Fibroblast of skin of abdomen (primary cell): ENCODE measurements at places on chromosomes 1 and 21.

DNA sequence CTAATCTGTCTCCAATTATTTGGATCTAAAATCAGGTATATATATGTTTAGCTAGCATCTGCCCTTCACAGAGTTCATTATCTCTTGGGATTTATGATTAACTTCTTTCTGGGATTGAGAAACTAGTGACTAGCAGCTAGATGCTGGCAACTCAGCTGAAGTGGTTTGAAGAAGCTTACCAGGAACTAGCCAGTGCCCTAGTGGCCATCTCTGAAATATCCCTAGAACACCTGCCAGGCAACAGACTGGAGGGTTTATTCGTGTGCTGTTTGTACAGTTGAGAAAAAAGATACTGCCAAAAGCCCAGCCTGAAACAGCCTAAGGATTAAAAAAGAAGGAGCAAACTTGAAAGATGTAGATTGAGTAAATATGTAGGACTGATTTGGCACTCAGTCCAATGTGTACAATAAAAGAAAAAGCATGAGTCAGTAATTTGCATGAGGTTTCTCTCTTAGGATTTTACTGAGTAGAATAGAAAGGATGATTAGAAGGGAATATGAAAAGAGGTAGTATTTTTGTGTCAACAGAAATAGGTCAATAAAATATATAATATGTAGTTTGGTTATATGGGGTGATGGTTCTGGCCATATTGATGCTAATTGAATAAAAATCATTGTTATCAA lies 1144.6 kb upstream of the ADGRL2 start:
- peak; percentile 16 for DNase-seq

GRCh38 chr1:2145946-2146835 lies 48.4 kb downstream of the FAAP20 start:
- no peak for DNase-seq

GRCh38 chr21:34546542-34546941 lies 34.5 kb upstream of the KCNE1 start:
- no peak for DNase-seq

GRCh38 chr1:219416598-219417238 lies 196.2 kb downstream of the ZC3H11B start:
- DNase-seq: peak; percentile 38

GRCh38 chr1:46621930-46622329 lies 5.3 kb upstream of the MOB3C start:
- no peak for DNase-seq

DNA sequence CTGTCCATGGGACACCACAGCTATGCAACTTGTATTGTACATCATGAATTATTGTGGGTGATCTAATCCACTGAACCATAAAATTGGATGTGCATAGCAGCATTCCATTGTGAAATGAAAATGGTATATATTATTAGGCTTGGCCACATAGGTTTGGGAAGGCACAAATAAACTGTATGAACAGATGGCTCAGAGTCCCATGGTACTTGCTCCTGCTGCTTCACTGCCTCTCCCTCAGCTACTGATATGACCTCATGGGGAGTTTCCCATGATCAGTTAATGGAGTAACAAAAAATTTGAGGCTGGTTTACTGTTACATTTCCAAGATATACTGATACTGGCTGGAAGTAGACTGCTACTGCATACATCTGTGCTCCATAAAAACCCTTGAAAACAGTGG lies 152.7 kb upstream of the NEGR1 start:
- peak; percentile 48 for DNase-seq

DNA sequence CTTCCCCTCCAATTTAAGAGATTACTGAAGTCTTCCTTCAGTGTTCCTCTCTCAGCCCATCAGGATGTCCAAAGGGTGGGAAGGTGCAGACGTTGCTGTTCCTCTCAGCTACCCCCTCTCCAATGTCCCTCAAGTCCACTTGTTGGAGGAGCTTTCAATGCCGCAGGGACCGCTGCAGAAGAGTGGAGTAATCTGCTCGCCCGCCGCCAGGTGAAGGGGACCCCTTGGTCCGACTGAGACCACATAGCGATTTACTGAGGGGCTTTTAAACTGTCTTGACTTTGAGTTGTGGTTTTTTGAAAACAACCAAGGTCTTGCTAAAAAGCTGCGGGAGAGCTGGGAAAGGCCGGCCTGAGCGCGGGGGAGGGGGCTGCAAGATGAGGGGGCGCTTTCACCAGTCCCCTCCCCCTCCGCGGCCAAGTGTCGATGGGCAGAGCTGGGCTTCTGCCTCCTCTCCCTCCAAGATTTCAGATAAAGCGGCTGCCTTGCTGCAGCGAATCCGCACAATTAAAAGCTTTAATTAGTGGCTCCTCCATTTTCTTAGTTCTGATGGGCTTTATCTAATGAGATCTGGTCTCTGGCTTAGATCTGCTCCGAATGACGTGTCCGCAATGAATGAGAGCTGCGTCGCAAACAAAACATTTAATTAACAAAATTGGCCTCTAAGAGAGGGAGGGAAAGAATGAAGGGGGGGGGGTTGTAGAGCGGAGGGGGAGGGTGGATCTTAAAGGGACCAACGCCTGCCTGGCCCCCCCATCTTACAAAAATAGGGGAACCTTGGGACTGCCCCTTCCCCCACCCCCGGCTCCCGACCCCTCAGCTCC lies 5.9 kb downstream of the LMO4 start:
- DNase-seq: peak; percentile 46

GRCh38 chr1:55005351-55006140 lies 6.8 kb downstream of the BSND start:
- no peak for DNase-seq

- DNase-seq: no peak
Observed at GRCh38 chr1:211652371-211652770, 23.1 kb downstream of the NEK2 start.

- peak; percentile 25 for DNase-seq
Observed at GRCh38 chr21:45050345-45050796, 24.0 kb upstream of the ADARB1 start.

DNA sequence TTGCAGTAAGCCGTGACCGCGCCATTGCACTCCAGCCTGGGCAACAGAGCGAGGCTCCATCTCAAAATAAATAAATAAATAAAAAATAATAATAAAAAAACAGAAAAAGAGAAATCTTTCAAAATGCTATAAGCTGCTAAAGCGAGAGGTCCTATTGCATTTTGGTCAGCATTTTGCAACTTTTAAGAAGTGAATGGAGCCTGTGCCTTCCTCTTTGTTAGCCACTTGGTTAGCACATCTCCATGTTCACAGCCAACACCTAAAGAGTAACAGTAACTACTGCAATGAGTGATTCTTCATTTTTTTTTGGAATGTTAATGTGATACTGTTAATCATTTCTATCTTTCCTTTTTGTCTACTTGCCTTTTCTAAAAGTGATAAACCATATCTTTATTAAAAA lies 80.6 kb downstream of the ERG start:
- no peak for DNase-seq

GRCh38 chr1:23657659-23658275 lies 33.8 kb upstream of the RPL11 start:
- DNase-seq: peak; percentile 30

- no peak for DNase-seq
Observed at GRCh38 chr1:221910222-221910621, 168.3 kb upstream of the DUSP10 start.

GRCh38 chr1:219220945-219221344 lies 47.3 kb downstream of the LYPLAL1 start:
- DNase-seq: no peak

- peak; percentile 28 for DNase-seq
Observed at GRCh38 chr1:8374812-8375211, 56.9 kb downstream of the SLC45A1 start.

- no peak for DNase-seq
Observed at GRCh38 chr1:2098301-2098698, 48.1 kb downstream of the PRKCZ start.

- DNase-seq: no peak
Observed at GRCh38 chr1:168957818-168958217, 148.7 kb upstream of the ATP1B1 start.

DNA sequence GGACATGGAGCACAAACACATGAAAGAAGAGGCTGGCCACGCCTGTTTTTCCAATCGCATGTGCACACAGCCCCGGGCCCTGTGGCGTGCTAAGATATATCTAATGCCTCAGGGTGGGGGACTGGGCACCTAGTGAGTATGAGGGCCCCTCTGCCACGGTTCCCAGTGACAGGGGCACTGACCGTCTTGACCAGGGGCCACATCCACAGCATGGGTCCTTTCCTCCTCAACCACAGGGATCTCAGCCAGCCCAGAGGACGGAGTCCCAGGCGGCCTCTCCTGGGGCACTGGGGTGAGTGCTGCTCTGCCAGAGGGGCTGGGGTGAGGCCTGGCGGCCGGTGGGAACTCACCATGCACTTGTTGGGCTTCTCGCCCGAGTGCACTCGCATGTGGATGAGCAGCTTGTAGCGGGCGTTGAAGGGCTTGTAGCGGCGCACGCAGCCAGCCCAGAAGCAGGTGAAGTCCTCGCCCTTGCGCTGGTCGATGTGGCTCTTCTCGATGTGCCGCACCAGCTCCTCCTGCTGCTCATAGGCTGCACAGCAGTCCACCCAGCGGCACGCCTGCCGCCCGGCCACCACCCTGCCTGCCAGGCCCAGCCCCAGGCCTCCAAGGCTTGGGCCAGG lies 134.7 kb downstream of the DMRTB1 start:
- no peak for DNase-seq

DNA sequence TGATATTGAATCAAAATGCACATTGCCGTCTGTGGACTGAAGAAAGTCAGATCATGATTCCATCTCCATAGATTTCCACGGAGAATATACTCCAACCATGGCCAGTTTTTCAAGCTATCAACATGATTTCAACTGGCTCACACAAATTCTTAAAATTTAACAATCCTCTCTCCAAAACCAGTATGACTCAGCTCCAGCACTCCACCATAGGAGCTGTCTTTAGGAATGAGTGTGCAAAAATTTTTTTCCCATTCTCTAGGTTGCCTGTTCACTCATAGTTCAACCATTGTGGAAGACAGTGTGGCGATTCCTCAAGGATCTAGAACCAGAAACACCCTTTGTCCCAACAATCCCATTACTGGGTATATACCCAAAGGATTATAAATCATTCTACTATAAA lies 40.8 kb downstream of the RGL1 start:
- DNase-seq: no peak

GRCh38 chr1:112938210-112938609 lies 17.8 kb downstream of the SLC16A1 start:
- peak; percentile 20 for DNase-seq

- DNase-seq: peak; percentile 34
Observed at GRCh38 chr21:16633831-16634459, 878.9 kb upstream of the CXADR start.

DNA sequence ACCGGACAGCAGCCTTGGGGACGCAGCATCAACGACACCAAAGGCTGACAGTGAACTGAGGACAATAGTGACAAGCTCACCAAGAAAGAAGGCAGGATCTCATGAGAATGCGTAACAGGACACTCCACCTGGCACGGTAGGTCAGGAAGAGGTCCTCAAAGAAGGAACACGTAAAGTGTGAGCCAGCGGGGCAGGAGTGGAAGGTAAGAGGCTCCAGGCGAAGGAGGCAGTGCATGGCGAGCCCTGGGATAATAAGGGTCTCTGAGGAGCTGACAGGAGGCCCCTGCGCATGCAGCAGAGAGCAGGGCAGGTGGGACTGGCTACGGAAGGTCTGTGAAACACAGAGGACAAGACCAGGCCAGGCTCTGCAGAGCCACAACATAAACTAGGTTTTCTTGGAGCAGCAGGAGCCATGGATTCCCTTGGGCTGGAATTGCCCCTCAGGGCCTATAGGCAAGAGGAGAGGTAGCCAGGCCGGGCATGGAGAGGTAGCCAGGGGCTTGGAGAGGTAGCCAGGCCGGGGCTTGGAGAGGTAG lies 8.2 kb downstream of the LSS start:
- no peak for DNase-seq

DNA sequence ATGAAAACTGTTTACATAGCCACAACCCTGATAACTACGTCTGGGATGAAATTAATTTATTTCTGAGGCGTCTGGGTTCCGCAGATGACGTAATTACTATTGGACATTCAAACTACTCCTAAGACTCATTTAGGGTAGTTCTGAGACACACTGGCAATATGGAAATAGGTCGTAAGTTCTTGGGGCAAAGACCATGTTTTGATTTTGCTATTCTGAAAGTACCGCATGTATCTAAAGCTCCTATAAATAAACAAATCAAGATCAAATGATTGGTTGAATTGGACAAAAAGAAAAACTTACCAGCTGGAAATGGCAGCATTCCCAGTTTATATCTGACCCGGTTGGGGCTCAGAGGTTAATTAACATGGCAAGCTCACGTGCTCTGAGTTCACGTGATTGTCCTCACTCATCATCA lies 74.3 kb downstream of the DHRS3 start:
- DNase-seq: no peak

GRCh38 chr1:39969048-39969447 lies 14.1 kb downstream of the MFSD2A start:
- DNase-seq: no peak

- no peak for DNase-seq
Observed at GRCh38 chr1:90509225-90510048, 207.7 kb downstream of the BARHL2 start.

- DNase-seq: no peak
Observed at GRCh38 chr1:67672260-67672803, 12.7 kb upstream of the GADD45A start.

DNA sequence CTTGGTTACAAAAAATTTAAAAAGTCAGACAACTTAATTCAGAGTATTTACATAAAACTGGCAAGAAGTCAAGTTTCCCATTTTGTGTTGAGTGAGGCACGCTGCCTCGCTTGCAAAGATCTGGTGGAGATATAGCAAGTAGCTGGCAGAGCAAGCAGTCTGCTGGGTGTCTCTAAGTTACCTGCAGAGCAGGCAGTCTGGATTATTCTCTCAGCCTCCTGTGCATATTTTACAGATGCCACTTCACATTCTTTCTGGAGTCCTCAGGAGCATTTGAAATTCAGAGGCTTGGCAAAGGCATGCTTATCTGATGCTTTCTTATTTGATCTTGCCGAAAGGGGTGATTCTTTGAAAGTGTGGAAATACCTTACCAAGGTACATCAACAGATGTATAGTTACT lies 640.4 kb upstream of the ADGRL4 start:
- peak; percentile 2 for DNase-seq

- peak; percentile 36 for DNase-seq
Observed at GRCh38 chr1:8987881-8988617, 38.2 kb downstream of the SLC2A7 start.

DNA sequence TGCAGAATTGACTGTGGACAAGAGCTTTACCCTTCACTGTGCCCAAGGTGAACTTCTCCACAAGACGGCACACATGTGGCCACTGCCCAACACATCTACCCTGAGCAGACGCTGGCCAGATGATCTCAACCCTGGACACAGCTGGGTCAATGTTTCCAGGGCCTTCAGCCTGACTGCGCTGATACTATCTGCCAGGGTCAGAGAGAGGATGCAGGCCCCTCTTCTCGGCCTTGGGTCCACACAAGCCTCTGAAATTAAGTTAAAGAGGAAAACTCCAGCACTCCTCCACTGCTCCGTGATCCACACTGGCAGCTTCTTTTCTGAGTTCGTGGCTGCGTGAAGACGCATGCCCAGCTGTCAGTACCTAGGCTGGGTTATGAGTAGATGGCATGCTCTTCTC lies 58.1 kb downstream of the GLIS1 start:
- no peak for DNase-seq

GRCh38 chr21:33047231-33047630 lies 21.5 kb downstream of the OLIG2 start:
- peak; percentile 36 for DNase-seq

DNA sequence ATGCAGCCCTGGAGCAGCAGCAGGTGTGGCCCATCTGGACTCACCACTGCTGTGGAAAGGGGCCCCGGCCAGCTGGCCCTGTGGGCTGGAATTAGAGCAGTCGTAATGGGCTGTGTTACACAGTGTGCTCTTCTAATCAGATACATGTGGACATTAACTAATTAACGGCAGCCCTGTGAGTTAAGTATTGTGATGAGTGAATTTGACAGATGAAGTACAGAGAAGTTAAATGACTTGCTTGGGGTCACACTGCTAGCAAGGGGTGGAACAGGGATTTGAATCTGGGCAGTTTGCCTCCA lies 58.6 kb downstream of the MDM4 start:
- peak; percentile 27 for DNase-seq
